Naive B cell (primary cell): ENCODE measurements at places on chromosomes 13 and 19.

- DNase-seq: no peak
These were observed 9.2 kb downstream of the TMEM255B start for GRCh38 chr13:113768018-113768905.

DNA sequence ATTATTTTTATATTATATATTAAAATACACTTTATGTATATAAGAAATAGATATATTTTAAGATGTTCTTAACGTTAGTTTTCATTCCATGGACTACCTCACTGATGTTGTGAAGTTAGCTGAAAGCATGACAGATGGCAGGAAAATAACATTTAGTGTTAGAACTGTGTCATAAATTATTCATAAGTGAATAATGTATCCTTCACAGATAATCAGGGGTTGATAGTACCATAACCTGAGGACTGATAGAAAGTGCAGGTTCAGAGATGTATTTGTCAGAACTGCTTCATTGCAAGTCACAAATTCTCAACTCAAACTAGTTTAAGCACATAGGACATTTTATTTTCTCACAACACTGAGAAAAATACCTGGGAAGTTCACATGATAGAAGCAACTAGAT lies 14.6 kb upstream of the DIAPH3 start:
- DNase-seq: no peak

DNA sequence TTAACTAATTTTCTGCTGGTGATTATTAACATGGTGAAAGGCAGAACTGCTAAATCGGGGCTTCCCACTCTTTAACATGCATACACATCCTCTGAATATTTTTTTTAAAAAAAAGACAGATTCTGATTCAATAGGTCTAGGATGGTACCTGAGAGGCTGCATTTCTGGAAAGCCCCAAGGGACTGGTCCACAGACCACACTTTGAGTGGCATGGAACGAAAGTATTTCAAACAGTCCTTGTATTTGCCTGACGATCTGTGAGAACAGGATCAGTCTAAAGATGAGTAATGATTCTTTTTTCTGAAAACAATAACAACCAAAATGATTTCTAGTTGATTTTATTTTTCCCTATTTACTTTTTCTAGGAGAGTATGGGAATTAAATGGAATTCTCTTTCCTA lies 16.7 kb upstream of the SPART start:
- no peak for DNase-seq

DNA sequence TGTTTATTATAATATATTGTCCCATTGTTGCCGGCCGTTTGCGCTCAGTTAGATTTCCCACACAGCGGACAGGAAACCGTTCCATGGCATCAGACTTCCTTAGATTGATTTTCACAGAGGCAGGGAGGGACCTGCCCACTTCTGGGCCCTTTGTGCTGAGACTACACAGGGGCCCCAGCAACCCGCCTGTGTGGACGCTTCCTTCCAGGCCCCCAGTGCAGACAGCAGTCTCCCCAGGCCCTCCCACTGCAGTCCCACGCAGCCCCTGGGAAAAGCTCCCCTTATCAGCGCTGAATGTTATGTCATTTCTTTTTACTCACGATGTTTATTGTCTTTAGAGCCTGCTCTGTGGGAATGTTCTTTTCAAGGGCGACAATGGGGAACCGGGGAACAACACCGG lies 351.7 kb upstream of the ARGLU1 start:
- DNase-seq: no peak

GRCh38 chr13:113187263-113187669 lies 21.2 kb downstream of the PCID2 start:
- no peak for DNase-seq
